ENCODE measurements at places on chromosomes 6 and 20. TPM values are rescaled to one million over a fixed set of nuclear protein-coding genes. Genes with fewer than 3 reads are reported as not detected.

CLPSL2 gene
- not detected for polyA plus RNA-seq

- DNase-seq, result peak; percentile 12
Observed at GRCh38 chr6:79302341-79302740, 67.9 kb upstream of the HMGN3 start.

DNA sequence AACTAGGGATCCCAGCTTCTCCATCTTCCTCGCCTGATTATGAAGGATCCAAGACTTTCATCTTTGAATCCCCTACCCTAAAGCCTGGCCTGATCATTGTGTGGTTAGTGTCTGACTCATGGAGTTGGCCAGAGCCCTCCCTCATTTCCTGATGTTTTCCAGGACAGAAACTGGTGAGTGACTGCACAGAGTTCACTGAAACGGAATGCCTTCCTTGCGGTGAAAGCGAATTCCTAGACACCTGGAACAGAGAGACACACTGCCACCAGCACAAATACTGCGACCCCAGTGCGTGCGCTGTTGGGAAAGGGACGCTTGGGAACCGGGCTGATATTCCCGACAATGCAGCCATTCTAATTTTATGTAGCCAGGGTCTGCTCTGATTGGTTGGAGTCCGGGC is 4.0 kb downstream of the CD40 start:
- no peak for DNase-seq

GRCh38 chr6:110495949-110496348 is 19.5 kb upstream of the SLC22A16 start:
- DNase-seq, result no peak
